Left cardiac atrium (tissue), 4 donors: ENCODE measurements at places on chromosomes 7 and 10.

DNA sequence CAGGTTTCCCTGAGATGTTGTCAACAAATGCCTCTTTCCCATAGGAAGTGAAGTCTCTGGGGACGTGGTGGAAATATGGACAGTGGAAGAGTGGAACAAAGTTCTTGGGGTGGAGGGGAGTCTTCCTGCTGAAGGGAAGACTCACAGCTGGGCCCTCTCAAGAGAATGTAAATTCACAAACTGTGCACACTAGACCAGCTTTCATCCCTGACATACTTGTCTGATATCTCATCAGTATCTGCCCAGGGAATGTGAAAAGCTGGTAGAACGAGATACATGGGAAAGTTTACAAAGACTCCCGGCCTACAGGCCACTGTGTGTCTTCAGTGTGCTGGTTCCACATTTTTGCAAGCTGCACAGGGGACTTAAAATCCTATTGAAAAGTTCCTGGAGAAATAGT lies 16.7 kb upstream of the CCDC3 start:
- DNase-seq: no peak

- DNase-seq: no peak
These were observed 288.7 kb downstream of the LRMDA start for GRCh38 chr10:75720157-75720556.

GRCh38 chr7:63900394-63901203 lies 98.0 kb upstream of the ZNF722 start:
- DNase-seq: peak; percentile 97

DNA sequence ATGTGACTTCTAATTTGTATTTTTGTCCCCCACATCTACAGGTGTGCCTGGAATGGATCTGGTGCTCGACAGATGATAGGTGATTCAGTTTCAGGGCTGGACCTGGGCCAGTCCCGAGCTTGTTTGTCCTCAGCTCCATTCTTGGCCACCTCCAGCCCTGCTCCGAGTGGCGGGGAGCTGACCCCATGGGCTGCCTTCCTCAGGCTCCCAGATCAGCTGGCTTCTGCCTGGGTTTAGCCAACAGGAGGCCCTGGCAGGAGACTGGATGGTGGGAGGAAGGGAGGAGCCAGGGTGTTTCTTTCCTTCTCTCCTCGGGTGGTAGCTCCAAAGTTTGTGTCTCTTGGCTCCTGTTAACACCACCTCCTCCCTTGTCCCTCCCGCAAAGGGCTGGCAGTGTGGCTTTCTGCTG lies 75.2 kb downstream of the CDH23 start:
- peak; percentile 43 for DNase-seq

DNA sequence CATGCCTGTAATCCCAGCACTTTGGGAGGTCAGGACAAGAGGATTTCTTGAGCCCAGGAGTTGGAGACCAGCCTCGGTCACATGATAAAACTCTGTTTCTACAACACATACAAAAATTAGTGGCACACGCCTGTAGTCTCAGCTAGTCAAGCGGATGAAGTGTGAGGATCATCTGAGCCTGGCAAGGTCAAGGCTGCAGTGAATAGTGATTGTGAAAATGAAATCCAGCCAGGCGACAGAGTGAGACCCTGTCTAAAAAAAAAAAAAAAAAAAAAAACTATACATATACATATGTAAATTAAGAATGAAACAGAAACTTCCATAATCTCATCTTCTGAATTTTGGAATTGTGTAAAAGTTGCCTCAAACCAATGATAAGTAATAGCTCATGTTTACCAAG lies 18.2 kb upstream of the FAM170B start:
- no peak for DNase-seq

- DNase-seq: no peak
These were observed 133.2 kb upstream of the FAM171A1 start for GRCh38 chr10:15504101-15504840.

DNA sequence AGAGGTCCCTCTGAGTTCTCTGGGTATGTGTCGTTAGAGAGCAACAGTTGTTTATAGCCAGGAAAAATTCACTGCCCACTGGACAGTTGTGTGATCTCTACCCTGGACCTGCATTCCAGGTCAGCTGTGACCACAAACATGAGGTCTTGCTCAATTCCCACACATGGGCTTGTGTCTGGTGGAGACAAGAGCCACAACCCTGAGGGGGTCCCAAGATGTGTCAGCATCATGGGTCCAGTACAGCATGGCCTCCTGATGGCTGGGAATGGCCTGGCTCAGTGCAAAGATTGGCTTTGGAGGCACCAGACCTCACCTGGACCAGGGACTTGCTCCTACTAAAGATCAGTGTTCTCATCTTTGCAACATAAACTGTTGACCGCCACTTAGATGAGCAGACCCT lies 751.6 kb downstream of the GRID1 start:
- DNase-seq: no peak

- no peak for DNase-seq
These were observed 597.8 kb upstream of the MGMT start for GRCh38 chr10:128869101-128869749.

GRCh38 chr10:8254350-8254749 lies 199.9 kb downstream of the GATA3 start:
- no peak for DNase-seq

DNA sequence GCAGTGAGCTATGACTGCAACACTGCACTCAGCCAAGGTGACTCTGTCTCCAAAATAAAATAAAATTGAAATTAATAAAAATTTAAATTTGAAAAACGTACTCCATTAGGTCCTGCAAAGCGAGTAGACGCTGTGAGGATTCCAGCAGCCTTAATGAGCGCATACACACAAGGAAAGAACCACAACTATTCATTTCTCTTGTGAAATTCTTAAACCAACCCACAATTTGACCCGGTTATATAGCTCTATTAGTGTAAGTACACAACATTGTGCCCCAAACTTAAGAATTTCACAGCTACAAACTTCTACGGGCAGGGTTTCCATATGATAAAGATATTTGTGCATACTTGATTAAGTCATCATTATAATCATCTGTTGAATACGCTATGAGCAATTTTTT lies 84.4 kb downstream of the PARD3 start:
- no peak for DNase-seq

GRCh38 chr7:33986451-33986850 lies 81.1 kb downstream of the BMPER start:
- no peak for DNase-seq

DNA sequence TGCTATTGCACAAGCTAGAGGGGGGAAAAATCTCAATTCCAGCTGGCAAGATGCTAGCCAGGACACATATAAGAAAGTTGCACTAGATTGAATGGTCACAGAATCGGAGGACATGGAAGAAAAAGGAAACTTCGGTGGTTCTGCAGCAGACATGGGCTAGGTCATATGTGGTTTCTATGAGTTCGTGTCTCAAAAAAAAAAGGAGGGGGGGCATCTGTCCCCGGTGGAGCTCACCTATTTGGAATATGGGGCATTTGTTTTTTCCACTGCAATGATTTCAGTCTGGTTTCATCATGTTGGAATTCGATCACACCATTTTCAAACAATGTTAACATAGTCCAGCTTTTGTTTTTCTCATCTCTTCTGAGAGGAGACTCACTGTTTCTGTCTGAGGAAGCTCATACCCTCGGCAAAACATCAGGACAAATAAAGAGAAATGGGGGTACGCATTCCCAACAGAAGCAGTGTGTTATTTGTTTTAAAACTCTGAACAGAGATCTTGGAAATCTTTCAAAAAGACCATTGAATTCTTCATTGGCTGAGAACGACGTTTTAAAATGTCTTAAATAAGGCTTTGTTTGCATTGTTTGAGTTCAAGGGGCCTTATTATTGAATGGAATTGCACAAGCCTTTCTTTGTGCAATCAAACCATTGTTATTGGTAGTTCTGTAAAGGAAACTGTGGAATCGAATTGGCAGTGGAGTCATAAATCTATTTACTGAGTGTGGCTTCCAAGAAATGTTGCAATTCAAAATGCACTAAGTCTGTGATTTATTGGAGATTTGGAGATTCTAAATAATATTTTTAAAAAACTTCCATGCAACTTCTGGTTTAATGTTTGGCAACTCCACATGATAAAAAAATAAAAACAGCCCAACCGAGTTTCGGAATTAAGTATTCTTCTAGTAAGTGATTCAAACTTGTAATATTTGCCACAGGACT lies 173.2 kb downstream of the RTKN2 start:
- DNase-seq: no peak

- DNase-seq: no peak
These were observed 8.3 kb downstream of the SLC37A3 start for GRCh38 chr7:140390034-140390433.

DNA sequence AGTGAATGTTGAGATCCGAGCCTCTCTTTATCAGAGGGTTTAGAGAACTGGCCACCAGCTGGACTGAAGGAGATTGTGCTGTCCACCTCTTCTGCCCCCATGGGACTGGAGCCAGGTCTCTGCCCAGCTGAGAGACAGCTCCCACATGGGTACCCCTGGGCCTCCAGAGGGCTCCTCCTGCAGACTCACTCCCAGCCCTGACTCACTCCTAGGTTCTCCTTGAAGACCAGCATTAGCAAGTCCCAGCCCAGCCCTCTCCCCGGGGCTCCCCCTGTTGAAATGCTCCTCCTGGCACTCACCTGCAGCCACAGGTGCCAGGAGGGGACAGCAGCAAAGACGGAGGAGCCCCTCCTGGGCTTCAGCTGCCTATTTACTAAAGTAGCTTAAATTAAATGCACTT lies 126.9 kb downstream of the CXCL12 start:
- no peak for DNase-seq

GRCh38 chr10:13681095-13681494 lies 94.3 kb downstream of the PRPF18 start:
- no peak for DNase-seq

- peak; percentile 62 for DNase-seq
These were observed 274.9 kb upstream of the GALNT17 start for GRCh38 chr7:70856901-70857630.

GRCh38 chr7:139602143-139602722 lies 78.7 kb downstream of the CLEC2L start:
- no peak for DNase-seq

- DNase-seq: no peak
These were observed 60.6 kb downstream of the PTPRN2 start for GRCh38 chr7:158527038-158527437.

DNA sequence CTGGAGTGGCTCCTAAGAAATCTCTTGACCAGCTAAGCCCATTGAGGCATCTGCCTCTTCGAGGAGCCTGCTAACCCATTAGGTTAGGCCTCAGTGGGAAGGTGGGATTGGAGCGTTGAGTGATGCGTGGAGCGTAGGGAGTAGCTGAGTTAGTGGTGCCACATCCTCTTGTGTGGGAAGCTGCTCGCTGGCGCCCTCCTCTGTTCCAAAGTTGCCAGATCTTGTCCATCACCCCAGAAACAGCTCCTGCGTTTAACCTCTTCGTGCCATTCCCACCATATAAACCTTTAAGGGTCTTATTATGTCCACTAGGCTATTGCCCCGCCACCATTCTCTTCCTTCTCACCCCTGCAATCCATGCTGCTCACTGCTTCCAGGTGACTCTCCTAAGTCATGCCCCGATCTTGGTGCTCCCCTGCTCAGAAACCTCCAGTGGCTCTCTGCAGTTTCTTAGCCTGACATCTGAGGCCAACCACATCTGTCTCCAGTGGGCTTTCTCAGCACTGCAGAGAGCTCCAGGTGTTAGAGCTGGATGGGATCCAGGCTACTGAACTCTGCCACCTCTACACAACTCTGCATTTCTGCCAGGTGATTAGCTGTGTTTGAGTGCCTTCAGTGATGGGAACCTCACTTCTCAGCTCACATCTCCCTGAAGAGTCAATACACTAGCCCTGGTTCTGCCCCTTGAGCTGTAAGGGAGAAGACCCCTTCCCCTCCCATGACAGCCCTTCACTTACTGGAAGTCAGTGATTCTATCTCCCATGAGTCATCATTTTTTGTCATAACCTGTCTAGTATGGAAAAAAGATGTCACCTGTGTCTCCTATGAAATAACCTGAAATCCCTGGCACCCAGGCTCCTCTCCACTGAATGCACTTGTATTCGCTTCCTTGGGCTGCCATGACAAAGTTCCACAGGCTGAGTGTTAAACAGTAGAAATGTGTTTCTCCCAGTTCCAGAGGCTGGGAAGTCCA lies 65.0 kb upstream of the FGFR2 start:
- no peak for DNase-seq

- DNase-seq: peak; percentile 59
These were observed 56.2 kb upstream of the TM9SF3 start for GRCh38 chr10:96642973-96643372.

DNA sequence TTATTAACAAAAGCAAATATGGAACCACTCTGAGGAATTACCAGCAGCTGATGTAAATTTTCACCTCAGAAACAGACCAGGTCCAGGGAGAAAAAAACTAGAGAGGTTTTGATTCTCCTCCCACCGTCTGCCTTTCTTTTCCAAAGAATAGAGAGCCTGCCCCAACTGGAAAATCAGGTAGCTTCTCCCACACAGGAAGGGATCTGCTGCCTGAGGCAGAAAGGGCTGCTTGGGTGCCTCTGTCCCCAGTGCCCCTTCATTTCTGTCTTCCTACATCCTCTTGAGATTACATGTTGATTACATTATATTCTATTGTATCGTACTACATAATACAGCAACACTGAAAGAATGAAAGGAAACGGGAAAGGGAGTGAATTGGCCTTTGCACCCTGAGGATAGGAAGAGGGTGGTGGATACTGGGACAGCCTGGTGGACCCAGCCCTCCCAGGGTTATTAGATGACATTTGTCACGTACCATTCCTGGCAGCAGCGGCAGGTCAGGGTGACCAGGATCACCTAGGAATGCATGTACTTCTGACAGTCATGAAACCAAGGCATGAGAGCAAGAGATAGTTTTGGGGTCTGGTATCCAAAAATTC lies 8.9 kb downstream of the ST8SIA6 start:
- no peak for DNase-seq

DNA sequence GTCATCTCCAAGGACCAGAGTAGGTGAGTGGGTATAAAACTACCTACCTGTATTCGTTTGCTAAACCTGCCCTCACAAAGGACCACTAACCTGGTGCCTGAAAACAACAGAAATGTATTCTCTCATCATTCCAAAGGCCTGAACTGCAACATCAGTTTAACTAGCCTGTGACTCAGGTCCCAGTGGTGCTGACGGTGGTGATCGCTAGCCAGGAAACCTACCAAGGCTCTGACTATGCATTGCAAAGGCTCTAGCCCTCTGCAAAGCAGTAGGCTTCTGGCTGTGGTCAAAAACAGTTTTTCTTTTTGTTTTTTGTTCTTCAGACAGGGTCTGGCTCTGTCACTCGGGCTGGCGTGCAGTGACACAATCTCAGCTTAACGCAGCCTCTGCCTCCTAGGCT lies 107.5 kb downstream of the NPTX2 start:
- DNase-seq: no peak

DNA sequence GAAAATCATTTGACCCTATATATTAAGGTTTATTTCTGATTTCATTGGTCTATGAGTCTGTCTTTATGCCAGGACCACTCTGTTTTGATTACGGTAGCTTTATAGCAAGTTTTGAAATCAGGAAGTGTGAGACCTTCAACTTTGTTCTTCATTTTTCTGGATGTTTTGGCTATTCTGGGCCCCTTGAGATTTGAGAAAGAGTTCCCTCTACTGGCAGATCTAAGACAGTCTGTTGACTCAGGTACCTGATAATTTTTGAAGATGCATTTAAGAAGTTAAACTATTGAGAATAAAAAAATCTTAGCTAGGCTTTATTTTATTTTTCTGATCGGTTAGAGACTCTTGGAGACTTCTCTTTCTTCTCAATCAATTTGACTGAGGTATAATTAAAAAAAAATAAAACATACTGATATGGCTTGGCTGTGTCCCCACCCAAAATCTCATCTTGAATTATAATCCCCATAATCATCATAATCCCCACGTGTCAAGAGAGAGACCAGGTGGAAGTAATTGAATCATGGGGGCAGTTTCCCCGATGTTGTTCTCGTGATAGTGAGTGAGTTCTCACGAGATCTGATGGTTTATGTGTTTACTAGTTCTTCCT lies 209.2 kb downstream of the SNX10 start:
- no peak for DNase-seq
